Stimulated activated CD8-positive, alpha-beta memory T cell treated with anti-CD3 and anti-CD28 coated beads, Interleukin-4, amount 100 ng/mL, for 4 hours (primary cell): ENCODE measurements at places on chromosomes 1 and 21.

DNA sequence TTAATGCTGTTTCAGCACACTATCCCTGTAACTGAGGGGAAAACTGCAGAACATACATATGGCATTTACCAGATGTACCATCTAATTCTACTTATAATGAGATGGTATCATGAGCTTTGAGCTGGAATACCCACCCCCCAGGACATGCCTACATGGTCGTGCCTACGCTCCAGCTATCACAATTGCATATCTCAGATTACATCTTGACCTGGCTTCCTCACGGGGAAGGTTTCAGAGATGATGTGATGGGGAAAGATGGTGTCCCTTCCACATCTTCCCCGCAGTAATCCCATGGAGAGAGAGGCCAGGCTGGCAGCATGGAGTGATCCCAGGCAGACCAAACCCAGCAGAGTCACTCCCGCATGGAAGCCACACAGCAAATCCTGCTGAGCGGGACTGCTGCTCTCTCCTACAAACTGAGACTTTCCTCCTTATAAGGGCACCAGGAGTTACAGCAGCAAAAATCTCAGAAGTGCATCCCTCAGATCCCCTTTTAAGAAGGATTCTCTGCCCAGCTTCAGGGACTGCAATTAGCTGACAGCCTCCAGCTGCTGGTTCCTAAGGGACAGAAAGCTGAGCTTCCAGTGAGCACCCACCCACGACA, 67.1 kb downstream of the KCNH1 start:
- DNase-seq = no peak

DNA sequence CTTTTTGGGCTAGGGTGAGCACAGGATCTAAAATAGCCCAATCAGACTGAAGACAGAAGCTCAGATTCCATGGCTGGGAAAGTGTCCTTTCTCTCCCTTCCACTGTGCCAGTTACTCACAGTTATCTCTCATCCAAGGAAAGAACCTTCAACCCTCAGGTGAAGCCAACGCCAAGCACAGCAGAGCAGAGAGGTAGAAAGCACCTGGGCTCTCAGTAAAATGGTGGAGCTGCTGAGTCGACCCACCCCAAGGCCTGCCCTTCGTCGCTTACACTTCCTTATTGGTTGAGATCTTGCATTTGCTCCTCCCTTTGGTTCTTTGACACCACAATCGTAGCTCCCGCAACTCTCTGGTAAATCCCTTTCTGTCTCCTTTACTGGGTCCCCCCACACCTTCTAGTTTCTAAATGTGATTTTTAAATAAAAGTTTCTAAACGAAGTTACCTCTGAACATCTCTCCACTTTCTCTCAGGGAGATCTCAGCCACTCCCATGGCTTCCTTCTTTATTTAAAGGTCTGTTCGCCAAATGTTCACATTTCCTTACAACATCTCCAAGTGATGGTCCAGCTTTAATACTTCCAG, 27.5 kb upstream of the SLC30A1 start:
- DNase-seq = no peak

DNA sequence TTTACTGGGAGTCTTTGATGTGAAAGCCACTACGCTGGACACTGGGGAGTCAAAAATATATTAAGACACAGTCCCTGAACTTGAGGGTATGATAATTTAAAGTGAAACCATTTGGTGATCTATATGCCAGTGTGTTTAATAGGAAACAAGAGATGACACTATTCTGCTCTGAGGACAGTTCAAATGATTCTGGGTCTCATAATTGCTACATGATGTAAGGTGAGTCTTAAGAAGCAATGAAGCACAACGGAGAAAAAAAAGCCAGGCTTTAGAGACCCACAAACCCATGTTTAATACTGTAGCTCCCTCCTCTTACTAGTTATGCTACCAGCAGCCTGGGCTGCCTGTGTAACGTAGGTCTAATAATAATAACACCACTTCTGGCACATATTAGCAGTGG, 14.2 kb upstream of the LRRC8D start:
- DNase-seq = no peak

DNA sequence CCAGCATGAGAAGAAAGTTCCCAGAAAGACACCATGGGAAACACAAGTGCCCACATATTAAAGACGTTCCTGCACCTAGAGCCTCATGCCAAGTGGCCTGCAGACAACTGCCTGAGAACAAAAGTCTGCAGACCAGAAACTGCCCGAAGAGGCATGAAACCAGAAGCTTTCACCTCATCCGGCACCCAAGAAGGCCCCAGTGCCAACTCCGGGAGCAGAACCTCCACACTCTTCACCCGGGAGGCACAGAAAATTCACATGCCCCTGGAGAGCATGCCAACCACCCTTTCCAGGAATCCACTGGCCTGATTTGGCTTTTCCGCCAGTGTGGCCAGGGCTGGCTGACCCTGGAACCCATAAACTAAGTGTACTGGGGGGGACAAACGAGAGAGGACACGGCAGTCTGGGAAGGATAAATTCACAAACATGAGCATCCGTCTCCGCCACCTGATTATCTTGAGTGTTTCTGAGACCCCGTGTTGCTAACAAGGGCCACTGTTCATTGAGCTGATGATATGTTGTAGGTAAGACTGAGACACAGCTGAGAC, 6.8 kb downstream of the TFF2 start:
- DNase-seq = no peak

- no peak for DNase-seq
These were observed 13.6 kb upstream of the TARS2 start for GRCh38 chr1:150473659-150474058.

GRCh38 chr1:196860323-196860884, 27.4 kb upstream of the CFHR4 start:
- no peak for DNase-seq

- DNase-seq = no peak
These were observed 467.5 kb downstream of the PTPRU start for GRCh38 chr1:29703596-29704370.

DNA sequence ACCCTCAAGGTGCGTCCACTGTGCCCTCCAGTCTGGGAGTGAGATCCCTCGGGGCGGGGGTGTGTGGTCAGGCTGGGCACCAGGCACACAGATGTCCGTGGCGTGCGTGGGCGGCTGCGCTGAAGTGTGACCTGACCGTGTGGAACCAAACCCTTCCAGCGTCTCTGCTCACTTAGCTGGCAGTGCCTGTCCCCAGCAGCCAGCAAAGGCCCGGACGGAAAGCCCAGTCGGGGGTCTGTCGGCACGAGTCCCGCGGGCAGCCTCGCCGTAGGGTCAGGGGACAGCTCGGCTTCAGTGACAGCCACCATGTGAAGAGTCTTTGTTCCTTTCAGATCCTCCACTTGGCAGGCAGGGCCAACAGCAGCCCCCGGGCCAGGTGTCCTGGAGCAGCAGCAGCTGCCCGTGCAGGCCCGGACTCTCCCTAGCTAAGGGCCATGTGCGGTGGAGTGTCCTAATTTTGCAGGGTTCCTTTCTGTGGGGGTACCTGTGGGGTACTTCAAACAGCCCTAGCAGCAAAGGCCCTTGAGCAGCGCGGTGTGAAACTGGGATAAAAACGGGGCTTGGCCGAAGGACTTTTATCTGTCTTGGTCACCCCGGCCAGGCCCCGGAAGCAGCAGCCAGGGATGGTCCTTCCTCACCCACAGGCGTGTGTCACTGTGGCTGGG, 11.6 kb downstream of the TTLL10 start:
- DNase-seq = no peak

DNA sequence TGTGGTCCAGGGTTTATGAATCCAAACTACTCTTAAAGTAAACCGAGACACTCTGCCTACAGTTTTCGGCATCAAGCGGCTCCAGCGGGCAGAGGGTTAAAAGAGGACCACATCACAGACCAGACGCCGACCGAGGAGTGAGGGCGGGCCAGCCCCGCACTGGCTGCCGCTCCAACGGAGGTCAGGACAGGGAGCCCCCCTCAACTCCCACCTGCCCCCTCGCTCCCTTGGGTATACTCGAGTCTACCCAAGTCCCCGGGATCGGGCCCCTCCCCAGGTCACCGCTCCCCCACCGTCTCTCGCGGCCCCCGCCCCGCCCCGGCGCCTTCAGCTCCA, 312 bp downstream of the ARNT start:
- DNase-seq = no peak

DNA sequence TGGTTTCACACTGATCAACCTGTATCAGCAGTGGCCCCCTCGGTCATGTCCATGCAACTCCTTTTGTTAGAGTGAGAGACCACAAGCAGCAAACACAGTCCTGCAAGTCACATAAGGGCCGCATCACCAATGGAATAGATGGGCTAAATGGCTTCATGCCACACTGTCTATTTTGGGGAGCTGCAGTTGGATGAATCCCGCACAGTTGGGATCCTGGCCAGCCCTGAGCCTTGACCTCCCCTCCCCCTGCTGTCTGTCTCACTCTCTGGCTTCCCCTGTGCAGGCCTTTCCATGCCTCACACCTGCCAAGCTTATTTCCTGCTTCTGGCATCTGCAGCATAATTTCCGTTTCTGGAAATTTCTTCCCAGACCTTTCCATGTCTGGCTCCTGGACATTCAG, 57.0 kb downstream of the CNIH3 start:
- DNase-seq = no peak

- no peak for DNase-seq
These were observed 2.1 kb upstream of the PAX7 start for GRCh38 chr1:18628511-18628910.

DNA sequence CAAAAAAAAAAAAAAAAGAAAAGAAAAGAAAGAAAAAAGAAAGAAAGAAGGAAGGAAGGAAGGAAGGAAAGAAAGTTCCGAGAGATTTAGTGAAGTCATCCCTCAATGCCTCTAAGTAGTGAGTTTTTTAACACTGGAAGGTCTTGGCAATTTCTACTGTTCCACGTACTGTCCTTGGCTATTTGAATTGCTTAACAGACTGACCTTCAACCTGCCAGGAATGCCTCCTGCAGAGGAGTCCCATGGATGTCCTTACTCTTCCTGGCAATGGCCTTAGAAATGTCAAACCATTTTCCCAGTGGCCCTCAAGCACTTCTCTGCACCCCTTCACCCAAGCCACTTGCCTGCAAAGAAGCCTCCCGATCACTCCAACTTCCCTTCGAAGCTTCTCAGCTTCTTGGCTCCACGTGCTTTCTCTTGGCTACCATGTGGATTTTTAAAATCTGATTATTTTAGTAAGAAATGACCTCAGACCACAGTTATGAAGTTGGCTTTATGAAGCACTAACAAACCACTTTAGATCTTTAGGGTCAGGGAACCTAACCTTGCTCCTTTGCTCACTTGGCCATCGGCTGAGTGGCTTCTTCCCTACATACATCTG, 43.7 kb upstream of the ABCG1 start:
- no peak for DNase-seq

- DNase-seq = no peak
These were observed 32.7 kb upstream of the ZBTB40 start for GRCh38 chr1:22418933-22419382.

DNA sequence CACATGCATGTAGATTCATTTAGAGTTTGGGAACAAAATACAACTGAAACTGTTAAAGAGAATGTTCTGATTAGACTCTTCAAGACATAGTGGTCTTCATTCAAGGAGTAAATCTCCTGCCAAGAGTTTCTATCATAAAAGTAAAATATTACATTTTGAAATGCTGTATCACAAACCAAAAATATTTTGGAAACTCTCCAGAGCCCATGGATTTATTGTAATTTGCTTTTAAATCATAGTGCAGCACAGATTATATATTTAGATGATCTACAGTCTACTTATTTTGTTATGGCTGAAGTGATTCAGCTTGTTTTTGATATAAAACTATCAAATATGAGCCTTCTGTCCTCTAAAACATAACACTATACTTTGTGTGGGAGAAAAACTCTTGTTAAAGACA, 105.3 kb downstream of the DISP1 start:
- DNase-seq = no peak

GRCh38 chr21:15437883-15438282, 291.9 kb upstream of the USP25 start:
- DNase-seq = no peak

DNA sequence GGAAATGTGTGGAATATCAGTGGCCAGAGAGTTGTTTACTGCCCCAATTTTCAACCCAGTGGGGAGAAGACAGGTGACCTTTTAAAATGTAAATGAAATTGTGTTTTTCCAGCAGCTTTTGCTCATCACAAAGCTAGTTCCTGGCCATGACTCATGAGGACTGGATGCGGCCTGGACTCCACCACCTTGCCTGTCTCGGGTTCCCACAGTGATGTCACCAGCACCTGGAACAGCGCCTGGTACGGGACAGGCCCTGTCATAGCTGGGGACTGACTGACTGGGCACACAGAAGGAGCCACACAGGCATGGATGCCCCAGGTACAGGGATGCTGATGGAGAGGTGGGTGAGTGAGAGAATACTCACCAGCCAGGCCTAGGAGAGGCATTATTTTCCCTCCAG, 277.1 kb downstream of the AJAP1 start:
- DNase-seq = no peak

DNA sequence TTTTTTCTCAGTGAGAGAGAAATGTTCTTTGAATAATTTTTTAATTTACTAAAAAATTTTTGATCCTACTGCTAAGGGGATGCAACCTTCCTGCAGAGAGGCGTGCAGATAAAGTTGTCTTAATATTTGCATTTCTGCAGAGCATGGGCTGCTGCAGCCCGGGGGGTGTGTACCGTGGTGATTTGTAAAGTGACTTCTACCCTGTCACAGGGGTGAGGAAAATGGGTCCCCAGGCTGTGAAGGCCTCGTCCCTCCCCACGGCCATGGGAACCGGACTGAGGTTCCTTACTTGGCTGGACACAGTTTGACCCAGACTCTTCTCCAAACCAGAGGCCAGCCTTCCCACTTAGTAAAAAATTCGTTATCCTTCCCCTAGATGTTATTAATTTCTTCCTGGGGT, 9.5 kb upstream of the C1orf174 start:
- DNase-seq = no peak

DNA sequence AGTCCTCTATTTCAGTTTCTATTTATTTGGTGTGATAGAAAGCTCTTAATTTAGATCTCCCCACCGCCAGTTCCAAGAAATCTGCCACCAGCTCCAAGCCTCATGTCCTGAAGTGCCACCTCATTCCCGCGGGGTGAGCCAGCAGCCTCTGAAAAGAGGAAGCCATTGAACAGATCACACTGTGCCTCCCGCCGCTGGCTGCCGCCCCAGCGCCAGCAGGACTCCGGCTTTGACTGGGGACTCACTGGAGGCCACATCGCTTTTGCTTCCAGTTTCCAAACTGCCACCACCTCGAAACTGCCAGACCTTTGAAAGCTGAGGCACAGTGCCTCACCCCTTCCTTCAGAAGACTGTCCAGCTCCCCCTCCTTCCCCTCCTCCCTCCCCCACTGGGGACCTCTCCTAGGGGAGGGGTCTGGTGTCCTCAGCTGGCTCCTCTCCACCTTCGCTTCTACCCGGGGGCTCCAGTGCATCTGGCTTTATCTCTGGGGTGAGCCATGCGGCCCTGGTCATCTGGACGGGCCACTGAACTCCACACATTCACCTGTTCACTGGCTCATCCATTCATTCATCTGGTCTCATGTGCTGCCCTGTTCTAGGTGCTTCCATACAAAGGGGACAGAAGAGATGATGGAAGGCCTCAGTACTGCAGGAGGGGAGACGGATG, 58.9 kb downstream of the VPS26C start:
- no peak for DNase-seq

DNA sequence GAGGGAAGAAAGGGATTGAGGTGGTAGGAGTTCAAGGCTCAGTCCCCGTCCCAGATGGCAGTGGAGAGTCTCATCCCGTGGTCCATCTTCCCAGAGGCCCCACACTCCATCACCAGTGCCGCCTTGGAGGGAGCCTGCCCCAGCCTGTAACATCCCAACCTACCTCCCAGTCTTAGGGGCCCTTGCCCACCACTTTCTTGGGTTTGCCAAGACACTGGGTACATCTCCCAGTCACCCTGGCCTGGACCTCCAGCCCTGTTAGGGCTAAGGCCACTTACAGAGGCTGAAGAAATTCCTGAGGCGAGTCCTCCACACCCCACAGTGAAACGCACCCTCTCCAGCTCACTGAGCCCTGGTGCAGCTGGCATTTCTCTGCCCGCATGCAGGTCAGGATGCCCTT, 3.3 kb downstream of the TMEM200B start:
- no peak for DNase-seq

- no peak for DNase-seq
These were observed 5.1 kb downstream of the LRRN2 start for GRCh38 chr1:204680461-204680860.
